ENCODE measurements at places on chromosomes 2 and 18. TPM values are rescaled to one million over a fixed set of nuclear protein-coding genes. Genes with fewer than 3 reads are reported as not detected.

The ATP6V1B1 gene
- 0.60 TPM for polyA plus RNA-seq

The DSG1 gene
- not detected for polyA plus RNA-seq

GRCh38 chr18:9734189-9734588 is 26.1 kb downstream of the RAB31 start:
- H3K27me3 ChIP-seq: no peaks in the 10 kb centered on the region
- no peak for DNase-seq

DNA sequence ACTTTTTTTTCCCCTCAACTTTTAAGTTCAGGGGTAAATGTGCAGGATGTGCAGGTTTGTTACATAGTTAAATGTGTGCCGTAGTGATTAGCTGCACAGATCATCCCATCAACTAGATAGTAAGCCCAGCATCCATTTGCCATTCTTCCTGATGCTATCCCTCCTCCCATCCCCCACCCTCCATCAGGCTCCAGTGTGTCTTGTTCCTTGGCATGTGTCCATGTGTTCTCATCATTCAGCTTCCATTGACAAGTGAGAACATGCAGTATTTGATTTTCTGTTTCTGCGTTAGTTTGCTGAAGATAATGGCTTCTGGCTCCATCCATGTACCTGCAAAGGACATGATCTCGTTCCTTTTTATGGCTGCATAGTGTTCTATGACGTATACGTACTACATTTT is 47.2 kb upstream of the STON1 start:
- DNase-seq: no peak
- no peaks in the 10 kb centered on the region for H3K27me3 ChIP-seq
- no peaks in the 10 kb centered on the region for H3K4me1 ChIP-seq
- peaks cover 9% of the 10 kb centered on the region for H3K36me3 ChIP-seq
- H3K4me3 ChIP-seq: no peak overlapping the region
- H3K27ac ChIP-seq: no peak overlapping the region

DNA sequence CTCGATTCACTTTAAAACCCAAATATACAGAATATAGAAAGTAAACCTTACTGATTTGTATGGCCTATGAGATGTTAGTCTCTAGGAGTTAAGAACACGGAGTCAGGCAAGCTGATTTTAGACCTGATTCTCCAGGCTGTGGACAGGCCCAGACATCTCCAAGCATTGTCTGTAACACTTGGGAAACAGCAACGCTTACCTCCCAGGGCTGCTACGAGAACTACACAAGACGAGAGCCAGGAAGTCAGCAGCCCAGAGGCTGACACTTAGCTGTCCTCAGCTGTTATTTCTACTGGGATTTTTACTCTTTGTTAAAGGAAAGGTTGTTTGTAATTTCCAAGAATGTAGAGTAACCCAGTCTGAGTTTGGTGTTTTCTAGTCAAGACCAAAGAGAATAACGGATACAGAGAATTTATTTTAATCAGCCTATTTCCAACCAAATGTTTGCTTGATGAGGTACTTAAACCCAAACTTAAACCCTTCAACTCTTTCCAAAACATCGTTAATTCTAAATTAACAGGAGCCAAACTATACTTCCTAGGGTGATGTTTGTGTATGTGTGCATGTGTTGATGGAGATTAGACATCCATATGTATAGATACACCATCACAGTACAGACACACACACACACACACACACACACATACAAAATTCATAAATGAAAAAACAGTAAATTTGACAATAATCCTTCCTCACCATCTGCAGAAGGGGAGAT is 123.4 kb downstream of the LAMA1 start:
- no peaks in the 10 kb centered on the region for H3K36me3 ChIP-seq
- H3K27me3 ChIP-seq: no peaks in the 10 kb centered on the region
- peak overlapping the region; percentile 45 for H3K4me3 ChIP-seq
- peaks cover 13% of the 10 kb centered on the region for H3K4me1 ChIP-seq

- peaks cover 13% of the 10 kb centered on the region for H3K4me1 ChIP-seq
- H3K27me3 ChIP-seq: no peaks in the 10 kb centered on the region
- no peaks in the 10 kb centered on the region for H3K36me3 ChIP-seq
- peak; percentile 15 for DNase-seq
- no peak overlapping the region for H3K4me3 ChIP-seq
Measured at GRCh38 chr2:172334988-172335387, 92.4 kb upstream of the ITGA6 start.

DNA sequence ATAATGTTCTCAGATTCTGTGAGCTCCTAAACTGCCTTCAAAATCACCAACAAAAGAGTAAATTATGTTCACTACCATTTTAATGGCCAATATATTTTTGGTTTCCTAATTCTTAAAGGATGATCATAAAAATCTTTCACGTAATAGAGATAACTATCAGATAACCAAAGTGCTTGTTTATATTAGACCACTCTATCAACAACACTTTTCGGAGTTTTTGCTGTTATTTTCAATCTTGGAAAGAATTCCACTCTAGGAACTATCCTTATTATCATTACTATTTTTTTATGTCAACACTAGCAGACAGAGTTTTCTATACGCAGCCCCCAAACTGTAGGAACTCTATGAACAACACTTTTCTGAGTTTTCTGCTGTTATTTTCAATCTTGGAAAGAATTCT is 782.5 kb upstream of the ZEB2 start:
- no peak overlapping the region for H3K4me3 ChIP-seq
- H3K4me1 ChIP-seq: no peaks in the 10 kb centered on the region
- no peak overlapping the region for H3K27ac ChIP-seq
- no peaks in the 10 kb centered on the region for H3K36me3 ChIP-seq
- H3K27me3 ChIP-seq: no peaks in the 10 kb centered on the region
- no peak for DNase-seq

- H3K4me1 ChIP-seq: 0 out of 2 replicates have a peak, but pooled peaks cover 3% of the 10 kb centered on the region
- H3K27ac ChIP-seq: no peak overlapping the region
- DNase-seq: no peak
- H3K4me3 ChIP-seq: no peak overlapping the region
Measured at GRCh38 chr2:18218160-18218933, 339.9 kb downstream of the KCNS3 start.

- peaks cover 25% of the 10 kb centered on the region for H3K4me1 ChIP-seq
- no peak for DNase-seq
- H3K27ac ChIP-seq: no peak overlapping the region
- H3K4me3 ChIP-seq: no peak overlapping the region
Measured at GRCh38 chr2:63855418-63856302, 14.0 kb downstream of the UGP2 start.

- DNase-seq: no peak
- H3K4me1 ChIP-seq: no peaks in the 10 kb centered on the region
- no peaks in the 10 kb centered on the region for H3K27me3 ChIP-seq
- no peak overlapping the region for H3K4me3 ChIP-seq
Measured at GRCh38 chr18:3397031-3397750, 52.8 kb upstream of the TGIF1 start.

DNA sequence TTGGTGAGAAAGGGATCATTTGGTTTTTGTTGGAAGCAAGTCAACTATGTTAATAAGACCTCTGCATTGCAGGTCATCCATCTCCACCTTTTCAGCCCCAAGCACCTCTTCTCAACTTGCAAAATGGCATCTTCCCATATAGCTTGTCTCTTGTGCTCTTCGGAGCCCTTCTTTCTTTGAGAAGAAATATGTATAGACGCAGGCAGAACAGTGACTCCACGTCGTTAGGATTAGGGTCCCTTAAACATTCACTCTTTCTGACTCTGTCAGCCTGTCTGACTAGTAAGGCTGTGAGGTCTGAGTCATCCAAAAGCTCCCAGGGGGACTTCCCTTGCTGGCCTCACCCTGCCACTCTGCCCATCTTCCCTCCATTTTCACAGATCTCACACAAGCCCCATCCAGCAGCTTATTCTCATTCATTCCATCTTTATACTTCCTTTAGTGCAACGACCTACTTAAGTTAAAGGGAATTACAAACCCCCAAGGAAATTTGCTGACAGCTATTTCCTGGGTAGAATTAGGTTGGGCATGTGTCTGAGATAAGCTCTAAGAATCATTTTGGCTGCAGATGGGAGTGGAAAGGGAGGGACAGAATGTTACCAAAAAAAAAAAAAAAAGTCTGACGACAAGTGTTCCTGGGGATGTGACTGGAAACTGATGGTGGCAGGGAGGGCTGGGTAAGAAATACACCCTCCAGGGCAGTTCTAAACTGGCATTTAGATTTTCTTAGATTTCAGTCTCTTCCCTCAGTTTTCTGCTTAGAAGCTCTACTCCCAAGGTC is 37.7 kb upstream of the MEX3C start:
- DNase-seq: peak; percentile 17
- H3K27ac ChIP-seq: no peak overlapping the region
- H3K27me3 ChIP-seq: peaks cover 7% of the 10 kb centered on the region
- H3K4me1 ChIP-seq: no peaks in the 10 kb centered on the region
- no peak overlapping the region for H3K4me3 ChIP-seq
- H3K36me3 ChIP-seq: no peaks in the 10 kb centered on the region

DNA sequence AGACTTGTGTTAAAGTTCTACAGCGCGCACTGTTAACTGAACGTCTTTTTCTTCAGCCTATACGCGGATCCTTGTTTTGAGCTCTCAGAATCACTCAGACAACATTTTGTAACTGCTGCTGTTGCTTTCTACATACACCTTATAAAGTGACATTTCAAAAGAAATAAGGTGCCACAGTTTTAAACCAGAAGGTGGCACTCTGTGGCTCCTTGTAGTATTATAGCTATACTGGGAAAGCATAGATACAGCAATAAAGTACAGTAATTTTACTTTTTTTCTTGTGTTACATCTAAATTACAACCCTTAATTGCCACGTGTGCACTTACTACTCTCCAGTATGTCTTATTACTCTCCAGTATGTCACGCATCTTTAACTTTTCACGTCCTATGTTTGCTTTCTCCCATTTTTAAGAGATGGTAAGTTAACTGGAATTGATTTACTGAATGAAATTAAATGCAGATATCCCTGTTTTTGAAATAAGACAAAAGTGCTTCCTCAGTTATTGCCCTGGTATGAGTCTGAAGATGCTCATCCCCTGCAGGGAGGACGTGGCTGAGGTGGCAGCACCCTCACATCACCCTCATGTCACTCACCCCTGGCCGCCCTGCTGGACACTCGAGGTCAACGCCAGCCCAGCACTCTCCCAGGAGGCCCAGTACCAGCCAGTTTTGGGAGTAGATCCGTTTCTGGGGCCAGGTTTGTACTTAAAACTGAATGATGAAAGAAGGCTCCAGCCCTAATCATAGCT is 37.8 kb downstream of the GORASP2 start:
- no peak overlapping the region for H3K27ac ChIP-seq
- H3K4me3 ChIP-seq: no peak overlapping the region
- no peaks in the 10 kb centered on the region for H3K4me1 ChIP-seq
- peak; percentile 36 for DNase-seq

- no peak for DNase-seq
- H3K4me3 ChIP-seq: no peak overlapping the region
- H3K27ac ChIP-seq: no peak overlapping the region
- no peaks in the 10 kb centered on the region for H3K27me3 ChIP-seq
Measured at GRCh38 chr2:23069156-23069555, 315.8 kb upstream of the KLHL29 start.
